ENCODE measurements at places on chromosomes 13 and 19.

GRCh38 chr19:38277549-38277948, 13.2 kb downstream of the SPINT2 start:
- no peak for DNase-seq

GRCh38 chr19:246551-246950, 44.7 kb downstream of the PLPP2 start:
- no peak for DNase-seq

- DNase-seq: no peak
Measured at GRCh38 chr13:44938854-44939253, 50.4 kb downstream of the NUFIP1 start.

DNA sequence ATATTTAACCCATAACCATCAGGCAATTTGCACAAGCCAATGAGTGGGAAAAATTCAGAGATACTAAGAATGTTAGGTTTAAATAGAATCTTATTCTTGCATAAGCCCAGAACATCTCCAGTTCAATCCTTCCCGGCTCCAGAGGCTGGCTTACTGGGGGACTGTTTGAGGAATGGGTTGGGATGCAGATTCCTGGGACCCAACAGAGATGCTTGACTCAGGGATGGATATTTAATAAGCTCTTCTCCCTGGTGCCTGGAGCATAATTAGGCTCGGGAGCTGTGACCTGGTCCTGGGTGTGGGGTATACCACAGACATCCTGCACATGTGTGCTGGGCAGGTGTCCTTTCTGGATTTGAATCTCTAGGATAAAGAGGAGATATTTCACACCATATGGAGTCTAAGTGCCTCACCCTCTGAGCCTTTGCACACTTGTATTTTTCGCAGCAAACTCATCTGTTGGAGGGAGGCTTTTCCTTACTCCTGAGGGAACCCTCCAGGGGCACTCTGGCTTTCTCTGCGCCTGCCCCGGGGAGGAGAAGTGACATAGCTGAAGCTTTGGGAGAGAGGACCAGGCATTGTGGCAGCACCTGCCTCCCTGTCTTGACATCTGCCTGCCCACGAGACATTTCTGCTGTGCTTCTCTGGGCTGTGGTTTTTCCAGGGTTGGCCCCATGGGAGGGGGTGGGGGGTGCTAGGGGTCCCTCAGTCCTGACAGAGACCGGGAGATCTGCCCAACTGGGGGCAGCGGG, 36.1 kb upstream of the ANKRD10 start:
- DNase-seq: no peak

DNA sequence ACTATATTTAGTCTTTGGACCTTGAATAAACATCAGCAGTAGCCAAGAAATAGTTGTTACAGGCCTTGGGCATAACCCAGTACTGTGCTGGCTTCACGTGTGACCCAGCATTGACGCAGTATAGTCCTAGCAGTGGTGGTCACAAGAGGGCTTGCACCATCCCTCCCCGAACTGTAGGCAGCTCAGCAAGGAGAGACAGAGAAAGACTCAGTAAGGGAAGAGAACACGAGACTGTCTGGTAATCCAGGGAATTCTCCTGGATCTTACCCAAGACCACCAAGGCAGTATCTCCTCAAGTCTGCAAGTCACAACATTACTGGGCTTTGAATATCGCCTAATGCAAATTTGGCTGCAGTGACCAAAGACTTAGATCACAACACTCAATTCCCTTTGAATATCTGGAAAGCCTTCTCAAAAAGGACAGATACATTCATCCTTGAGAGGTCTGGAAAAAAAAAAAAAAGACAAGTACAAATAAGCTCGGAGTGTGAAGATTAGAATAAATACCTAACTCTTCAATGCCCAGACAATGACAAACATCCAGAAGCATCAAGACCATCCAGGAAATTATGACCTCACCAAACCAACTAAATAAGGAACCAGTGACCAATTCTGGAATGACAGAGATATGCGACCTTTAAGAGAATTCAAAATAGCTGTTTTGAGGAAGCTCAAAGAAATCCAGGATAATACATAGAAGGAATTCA, 39.7 kb downstream of the CAB39L start:
- no peak for DNase-seq

- DNase-seq: no peak
Measured at GRCh38 chr19:10554760-10555609, 10.8 kb downstream of the KRI1 start.

Measured in spinal cord (tissue), 10 donors.